ENCODE measurements at places on chromosomes 7 and 10.

DNA sequence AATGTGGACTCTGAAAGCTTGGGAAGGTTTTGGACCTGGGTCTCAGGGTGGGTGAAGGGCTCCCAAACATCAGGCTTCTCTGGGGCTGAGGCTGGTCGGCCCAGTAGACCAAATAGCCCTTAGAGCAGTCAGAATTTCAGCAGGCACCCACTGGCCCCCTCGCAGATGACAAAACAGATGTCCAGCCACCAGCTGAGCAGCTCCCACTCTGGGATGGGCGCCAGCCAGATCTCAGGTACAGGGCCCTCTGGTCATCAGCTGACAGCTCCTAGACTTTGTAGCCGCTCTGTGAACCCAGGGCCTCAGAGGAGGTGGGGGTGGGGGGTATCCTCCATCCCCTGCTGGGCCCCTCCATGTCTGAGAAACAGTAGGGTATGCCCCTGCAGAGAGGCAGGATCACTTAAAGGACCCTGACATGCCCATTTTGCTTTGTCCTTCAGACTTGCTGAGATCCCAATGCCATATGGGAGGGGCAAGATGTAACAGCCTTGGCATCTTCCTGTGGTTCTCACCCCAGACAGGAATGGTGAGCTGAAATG is 26.5 kb downstream of the HSPA12A start:
- no peak for DNase-seq

GRCh38 chr7:145665499-145666258 is 450.9 kb upstream of the CNTNAP2 start:
- no peak for DNase-seq

DNA sequence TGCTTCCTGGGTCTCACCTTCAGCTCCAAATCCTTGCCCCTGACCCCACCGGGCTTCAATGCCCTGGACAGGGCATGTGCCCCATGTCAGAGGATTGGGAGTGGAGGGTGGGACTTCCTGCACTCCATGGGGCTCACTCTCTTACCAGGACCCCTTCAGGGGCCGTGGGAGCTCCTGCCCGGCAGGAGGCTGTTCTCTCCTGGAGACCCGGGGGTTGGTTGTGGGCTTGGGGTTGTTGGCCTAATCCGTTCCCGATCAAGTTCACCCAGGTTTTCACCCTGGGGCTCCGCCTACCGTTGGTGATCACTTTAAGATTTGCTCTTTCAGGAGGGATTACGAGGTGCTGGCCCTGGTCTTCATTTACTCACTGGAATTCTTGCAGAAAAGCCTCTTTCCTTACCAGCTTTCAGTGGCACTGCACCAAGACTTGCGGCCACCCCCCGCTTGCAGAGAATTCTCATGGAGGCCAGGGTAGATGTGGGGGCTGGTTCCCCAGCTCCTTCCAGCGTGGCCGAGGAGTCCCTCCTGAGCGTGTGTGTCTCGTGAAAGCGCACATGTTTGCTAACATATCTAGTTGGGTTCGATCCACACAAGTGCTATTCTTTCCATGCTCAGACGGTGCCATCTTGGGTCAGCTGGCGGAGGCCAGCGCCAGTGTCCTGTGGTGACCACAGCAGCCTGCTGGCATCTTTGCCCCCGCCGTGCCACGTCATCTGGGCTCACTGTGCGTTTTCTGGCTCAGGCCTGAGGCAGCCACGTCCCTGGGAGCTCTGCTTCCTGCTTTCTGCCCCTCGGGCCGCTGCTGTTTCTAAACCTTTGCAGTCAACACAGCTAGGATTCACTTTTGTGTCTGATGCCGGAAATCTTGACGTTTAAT is 15.6 kb downstream of the PWWP2B start:
- peak; percentile 51 for DNase-seq

GRCh38 chr7:21077602-21078001 is 290.9 kb upstream of the SP8 start:
- DNase-seq, result no peak

- DNase-seq, result no peak
These were observed 120.1 kb downstream of the LRRN3 start for GRCh38 chr7:111210996-111211395.

DNA sequence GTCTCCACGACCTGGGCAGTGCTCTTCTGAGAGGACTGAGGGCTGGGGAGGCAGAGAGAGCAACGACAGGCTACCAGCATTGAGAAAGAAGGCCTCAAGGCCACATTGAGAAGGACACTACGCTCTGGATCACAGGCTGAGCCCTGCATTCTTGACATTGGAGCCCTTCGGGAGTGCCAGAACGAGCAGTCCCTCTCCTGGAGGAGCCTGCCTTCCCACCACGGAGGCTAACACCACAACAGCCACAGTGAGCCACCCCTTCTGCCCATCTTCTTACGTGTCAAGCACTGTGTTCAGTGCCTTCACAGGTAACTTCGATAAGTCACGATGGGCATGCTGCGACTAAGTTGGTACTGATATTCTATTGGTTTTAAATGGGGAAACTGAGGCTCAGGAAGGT is 267.8 kb downstream of the RPS24 start:
- no peak for DNase-seq

- no peak for DNase-seq
These were observed 63.1 kb upstream of the KCNIP2 start for GRCh38 chr10:101906586-101907183.

GRCh38 chr7:135736586-135737305 is 8.8 kb upstream of the SLC13A4 start:
- DNase-seq, result no peak
